ENCODE measurements at places on chromosomes 16 and 17. TPM values are rescaled to one million over a fixed set of nuclear protein-coding genes. Genes with fewer than 3 reads are reported as not detected.

SDR42E2 gene
- 0.18 TPM for total RNA-seq

CD300LB gene
- 0.49 TPM for total RNA-seq

GRCh38 chr16:27544671-27545070, 5.0 kb downstream of the GTF3C1 start:
- no peak for DNase-seq

DNA sequence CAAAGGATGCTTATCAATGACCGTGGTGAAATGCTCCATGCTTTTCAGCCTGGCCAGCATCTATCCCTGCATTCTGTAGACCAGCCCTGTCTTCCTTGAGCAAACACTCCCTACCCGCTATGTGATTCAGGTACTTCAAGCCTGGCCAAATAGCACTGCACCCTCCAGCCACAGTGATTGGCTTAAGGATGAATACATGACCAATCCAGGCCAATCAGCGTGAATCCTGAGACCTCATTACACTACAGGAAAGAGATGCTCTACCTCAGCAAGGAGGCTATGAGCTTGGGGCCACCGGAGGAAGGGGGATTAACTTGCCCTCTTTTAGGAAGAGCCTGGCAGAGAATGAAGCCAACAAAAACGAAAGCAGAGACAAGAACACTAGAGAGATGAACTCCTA, 162.5 kb downstream of the ZNF423 start:
- DNase-seq, result no peak

GRCh38 chr16:49469311-49469670, 95.7 kb downstream of the C16orf78 start:
- DNase-seq, result no peak

- no peak for DNase-seq
Observed at GRCh38 chr17:42310787-42311215, 22.5 kb downstream of the STAT5A start.

All from ureter (tissue), 1 donor.